ENCODE measurements at places on chromosomes 4 and X. TPM values are rescaled to one million over a fixed set of nuclear protein-coding genes. Genes with fewer than 3 reads are reported as not detected.

Gene P2RY8
- total RNA-seq: 28.3 TPM

Gene GRIA3
- total RNA-seq: not detected

Gene FHIP1A
- total RNA-seq: 0.86 TPM

Gene SPANXC
- total RNA-seq: not detected

Gene TMEM31
- total RNA-seq: 0.52 TPM

Gene RUFY3
- total RNA-seq: 13.6 TPM

Gene HSFX1
- 0.61 TPM for total RNA-seq

DNA sequence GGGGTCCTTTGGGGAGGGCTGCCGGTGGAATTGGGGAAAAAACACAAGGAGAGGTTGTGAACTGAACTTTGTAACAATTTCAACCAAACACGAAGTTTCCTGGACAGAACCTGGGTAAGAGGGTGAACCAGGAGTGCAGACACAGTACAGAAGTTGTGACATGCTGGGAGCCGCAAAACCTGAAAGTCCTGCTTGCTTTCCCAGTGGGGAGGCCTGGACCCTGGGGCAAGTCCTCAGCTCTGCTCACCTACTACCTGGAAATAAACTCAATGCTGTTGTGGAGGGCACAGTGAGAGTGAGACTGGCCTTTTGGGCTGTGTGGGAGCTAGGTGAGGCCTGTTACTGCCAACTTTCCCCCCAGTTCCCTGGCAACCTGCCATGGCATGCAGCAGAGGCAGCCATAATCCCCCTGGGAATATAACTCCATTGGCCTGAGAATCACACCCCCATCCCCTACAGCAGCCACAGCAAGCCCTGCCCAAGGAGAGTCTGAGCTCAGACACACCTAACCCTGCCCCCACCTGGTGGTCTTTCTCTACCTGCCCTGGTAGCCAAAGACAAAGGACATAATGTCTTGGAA lies 162.8 kb downstream of the THOC2 start:
- H3K4me1 ChIP-seq: no peaks in the 10 kb centered on the region
- H3K27me3 ChIP-seq: peaks cover 3% of the 10 kb centered on the region
- H3K27ac ChIP-seq: no peak overlapping the region
- no peak for DNase-seq

DNA sequence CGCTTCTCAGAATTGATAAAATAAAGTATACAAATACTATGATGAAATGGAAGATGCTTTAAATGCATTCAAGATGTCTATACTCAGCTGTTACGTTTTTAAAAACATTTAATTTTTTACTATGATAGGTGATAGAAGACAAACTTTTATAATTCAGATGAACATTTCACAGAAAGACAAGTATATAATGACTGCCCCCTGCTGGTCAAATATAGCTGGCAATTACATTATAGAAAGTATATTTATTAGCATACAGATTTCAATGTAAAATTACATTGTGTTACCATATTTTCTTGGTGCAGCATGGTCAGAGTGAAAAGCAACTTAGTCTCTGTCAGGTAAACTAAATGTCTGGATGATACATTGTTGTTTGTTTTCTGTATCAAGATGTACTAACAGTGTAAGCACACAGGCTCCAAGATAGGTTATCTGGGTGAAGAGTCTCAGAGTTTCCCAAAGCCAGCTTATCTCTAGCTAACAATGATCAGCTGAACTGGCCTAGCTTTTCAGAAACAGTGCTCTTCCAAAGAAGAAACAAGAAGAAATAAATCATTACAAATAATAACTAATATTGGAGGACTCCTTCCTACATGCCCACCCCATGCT lies 54.1 kb downstream of the SRPX start:
- H3K27ac ChIP-seq: no peak overlapping the region
- DNase-seq: peak; percentile 23
- no peaks in the 10 kb centered on the region for H3K36me3 ChIP-seq
- no peaks in the 10 kb centered on the region for H3K4me1 ChIP-seq

GRCh38 chr4:168317621-168318020 lies 931 bp downstream of the DDX60 start:
- H3K27me3 ChIP-seq: no peaks in the 10 kb centered on the region
- H3K4me3 ChIP-seq: peak overlapping the region; percentile 85
- H3K4me1 ChIP-seq: peaks cover 44% of the 10 kb centered on the region
- no peaks in the 10 kb centered on the region for H3K36me3 ChIP-seq
- DNase-seq: no peak
- peak overlapping the region; percentile 93 for H3K27ac ChIP-seq

DNA sequence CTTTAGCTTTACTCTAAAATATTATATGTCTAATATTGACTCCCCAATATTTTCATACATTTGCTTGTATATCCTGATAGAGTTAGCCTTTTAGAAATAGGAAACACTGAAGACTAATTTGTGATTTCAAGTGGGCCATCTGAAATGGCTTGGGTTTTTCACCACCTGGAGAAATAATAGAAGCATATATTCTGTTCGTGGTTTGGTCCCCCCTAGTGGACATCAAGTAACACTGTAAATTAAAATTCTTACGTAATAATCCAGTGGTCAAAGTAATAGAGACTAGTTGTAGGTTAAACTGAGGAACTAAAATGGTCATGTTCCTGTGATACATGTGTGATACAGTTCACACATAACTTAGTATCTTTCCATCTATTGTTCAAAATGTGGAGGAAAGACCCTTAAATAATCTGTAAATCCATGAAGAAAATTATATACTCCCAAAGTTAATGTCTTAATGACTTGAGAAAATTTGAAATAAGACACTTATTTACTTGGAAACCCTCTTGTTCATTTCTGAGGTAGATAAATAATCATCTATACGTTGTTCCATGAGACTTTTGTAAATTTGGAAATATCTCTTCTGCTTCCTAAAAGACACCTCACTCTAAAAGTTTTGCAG lies 79.8 kb upstream of the SMARCAD1 start:
- no peak overlapping the region for H3K27ac ChIP-seq
- H3K4me1 ChIP-seq: no peaks in the 10 kb centered on the region
- peaks cover 10% of the 10 kb centered on the region for H3K27me3 ChIP-seq
- no peaks in the 10 kb centered on the region for H3K36me3 ChIP-seq
- no peak for DNase-seq
- no peak overlapping the region for H3K4me3 ChIP-seq

DNA sequence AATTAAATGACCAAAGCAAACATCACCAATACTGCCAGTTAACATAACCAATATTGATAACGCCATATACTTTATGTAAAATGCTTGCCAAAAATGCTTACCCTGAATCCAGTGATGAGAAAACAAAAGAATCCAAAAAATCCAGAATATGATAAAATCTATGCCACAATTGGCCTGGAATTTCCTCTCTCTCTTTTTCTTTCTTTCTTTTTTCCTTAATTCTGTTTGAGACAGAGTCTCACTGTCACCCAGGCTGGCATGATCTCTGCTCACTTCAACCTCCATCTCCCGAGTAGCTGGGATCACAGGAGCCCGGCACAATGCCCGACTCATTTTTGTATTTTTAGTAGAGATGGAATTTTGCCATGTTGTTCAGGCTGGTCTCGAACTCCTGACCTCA lies 9.8 kb upstream of the SLC7A11 start:
- no peak for DNase-seq
- no peaks in the 10 kb centered on the region for H3K4me1 ChIP-seq
- no peak overlapping the region for H3K27ac ChIP-seq
- peaks cover 2% of the 10 kb centered on the region for H3K27me3 ChIP-seq
- no peak overlapping the region for H3K4me3 ChIP-seq
- no peaks in the 10 kb centered on the region for H3K36me3 ChIP-seq

- H3K27ac ChIP-seq: no peak overlapping the region
- no peaks in the 10 kb centered on the region for H3K36me3 ChIP-seq
- no peak overlapping the region for H3K4me3 ChIP-seq
- peak; percentile 12 for DNase-seq
- no peaks in the 10 kb centered on the region for H3K4me1 ChIP-seq
Observed at GRCh38 chrX:145825896-145826295, 8.3 kb downstream of the SLITRK2 start.

DNA sequence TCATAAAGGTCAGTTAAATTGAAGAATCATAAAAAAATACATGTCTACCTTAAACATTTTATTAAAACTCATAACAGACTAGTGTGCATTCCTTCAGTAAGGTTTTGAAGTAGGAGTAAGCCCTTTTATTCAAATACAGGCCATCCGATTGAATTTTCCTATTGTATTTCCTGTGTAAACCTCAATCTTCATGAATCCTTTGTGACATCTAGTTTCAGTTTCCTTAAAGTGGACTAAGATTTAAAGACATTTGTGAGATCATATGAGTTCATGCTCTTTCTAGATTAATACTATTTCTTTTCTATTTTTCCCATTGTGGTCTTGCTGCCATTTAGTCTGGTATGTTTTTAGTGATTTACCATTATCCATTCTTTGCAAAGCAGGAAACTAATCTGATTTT lies 644.7 kb upstream of the BOD1L1 start:
- H3K4me3 ChIP-seq: no peak overlapping the region
- no peaks in the 10 kb centered on the region for H3K4me1 ChIP-seq
- H3K27me3 ChIP-seq: no peaks in the 10 kb centered on the region
- H3K36me3 ChIP-seq: no peaks in the 10 kb centered on the region

DNA sequence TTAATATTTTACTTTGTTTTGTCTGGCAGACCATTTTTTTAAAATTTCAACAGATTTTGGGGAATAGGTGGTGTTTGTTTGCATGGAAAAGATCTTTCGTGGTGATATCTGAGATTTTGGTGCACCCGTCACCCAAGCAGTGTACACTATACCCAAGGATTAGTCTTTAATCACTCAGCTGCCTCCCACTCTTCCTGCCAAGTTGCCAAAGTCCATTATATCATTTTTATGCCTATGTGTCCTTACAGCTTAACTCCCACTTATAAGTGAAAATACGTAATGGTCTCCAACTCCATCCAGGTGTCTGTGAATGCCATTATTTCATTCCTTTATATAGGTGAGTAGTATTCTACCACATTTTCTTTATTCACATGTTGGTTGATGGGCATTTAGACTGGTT lies 281.7 kb upstream of the GK2 start:
- no peak overlapping the region for H3K27ac ChIP-seq
- H3K4me3 ChIP-seq: no peak overlapping the region
- no peaks in the 10 kb centered on the region for H3K36me3 ChIP-seq

DNA sequence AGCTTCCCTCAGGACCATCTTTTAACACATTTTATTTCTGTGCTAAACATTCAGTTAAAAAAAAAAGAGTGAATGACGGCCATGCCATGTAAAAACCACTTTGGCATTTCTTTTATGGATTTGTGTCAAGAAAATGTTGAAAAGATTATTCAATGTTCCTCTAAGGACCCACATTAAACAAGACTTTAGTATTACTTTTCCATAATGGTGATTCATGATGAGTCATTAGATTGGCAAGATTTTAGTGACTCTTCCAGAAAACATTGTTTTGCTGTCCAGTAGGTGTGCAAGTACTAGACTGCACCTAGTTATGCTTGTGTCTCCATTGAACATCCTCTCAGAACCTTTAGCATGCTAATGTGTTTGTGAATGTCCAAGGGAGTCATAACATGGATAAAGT lies 748.6 kb downstream of the STPG2 start:
- H3K36me3 ChIP-seq: no peaks in the 10 kb centered on the region
- DNase-seq: no peak
- H3K27ac ChIP-seq: no peak overlapping the region

DNA sequence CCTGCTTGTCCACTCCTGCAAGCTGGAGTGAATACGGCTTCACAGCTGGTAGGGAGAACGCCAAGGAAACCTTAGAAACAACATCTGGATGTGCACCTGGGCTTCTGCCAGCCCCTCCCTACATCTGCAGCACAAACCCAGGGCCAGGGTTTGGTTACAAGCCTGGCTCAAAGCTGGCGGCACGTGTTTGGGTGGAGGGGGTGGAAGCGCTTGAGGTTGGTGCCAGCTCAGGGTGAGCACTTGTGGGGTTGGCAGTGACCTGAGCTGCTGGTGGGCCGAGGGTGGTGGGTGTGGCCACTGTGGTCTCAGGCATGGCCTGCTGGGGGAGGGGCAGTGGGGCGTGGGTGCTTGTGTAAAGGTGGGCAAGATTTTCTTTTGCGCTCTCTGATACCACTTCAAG lies 15.6 kb downstream of the ELF4 start:
- peaks cover 64% of the 10 kb centered on the region for H3K4me1 ChIP-seq
- no peaks in the 10 kb centered on the region for H3K27me3 ChIP-seq
- peak overlapping the region; percentile 55 for H3K27ac ChIP-seq
- H3K4me3 ChIP-seq: no peak overlapping the region

GRCh38 chrX:22063284-22063683 lies 31.2 kb downstream of the PHEX start:
- peaks cover 82% of the 10 kb centered on the region for H3K4me1 ChIP-seq
- peak overlapping the region; percentile 94 for H3K27ac ChIP-seq
- peaks cover 38% of the 10 kb centered on the region for H3K36me3 ChIP-seq
- peak overlapping the region; percentile 45 for H3K4me3 ChIP-seq

DNA sequence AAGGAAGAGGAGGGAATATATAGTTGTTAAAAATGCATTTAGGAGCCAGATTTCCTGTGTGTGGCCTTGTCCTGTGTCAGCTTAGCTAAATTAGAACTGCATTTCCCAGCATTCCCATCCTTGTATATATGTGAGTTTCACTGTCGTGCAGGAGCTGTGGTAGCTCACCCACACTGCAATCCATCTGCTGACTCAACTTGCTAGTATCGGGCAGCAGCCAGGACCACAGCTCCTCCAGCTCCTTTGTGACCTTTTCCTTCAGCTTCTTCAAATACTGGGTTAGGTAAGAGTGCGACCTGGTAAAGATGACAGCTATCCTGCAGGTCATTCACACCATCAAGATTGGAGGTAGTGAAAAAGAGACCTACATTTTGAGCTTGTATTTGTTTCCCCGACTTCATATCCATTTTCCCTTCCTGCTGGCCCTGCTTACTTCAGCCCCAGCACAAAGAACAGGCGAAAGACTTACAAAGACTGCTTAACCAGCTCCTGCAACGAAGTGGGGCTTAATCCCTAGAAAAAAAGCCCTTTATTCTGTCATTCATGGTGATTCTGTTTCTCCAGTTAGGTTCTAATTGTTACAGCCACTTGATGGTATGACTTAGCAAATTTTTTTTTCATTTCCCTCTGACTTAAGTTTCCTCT lies 11.4 kb downstream of the ASIC5 start:
- peaks cover 9% of the 10 kb centered on the region for H3K27me3 ChIP-seq
- DNase-seq: no peak
- H3K27ac ChIP-seq: no peak overlapping the region
- H3K4me1 ChIP-seq: no peaks in the 10 kb centered on the region
- H3K36me3 ChIP-seq: no peaks in the 10 kb centered on the region
- no peak overlapping the region for H3K4me3 ChIP-seq

GRCh38 chr4:88196523-88197185 lies 38.2 kb upstream of the ABCG2 start:
- H3K4me1 ChIP-seq: no peaks in the 10 kb centered on the region
- no peak overlapping the region for H3K27ac ChIP-seq

GRCh38 chr4:112002248-112002661 lies 143.0 kb upstream of the FAM241A start:
- no peaks in the 10 kb centered on the region for H3K4me1 ChIP-seq
- no peak overlapping the region for H3K4me3 ChIP-seq

GRCh38 chr4:144579411-144580030 lies 66.4 kb upstream of the HHIP start:
- H3K27me3 ChIP-seq: peaks cover 2% of the 10 kb centered on the region
- no peak for DNase-seq
- no peak overlapping the region for H3K27ac ChIP-seq
- H3K4me3 ChIP-seq: no peak overlapping the region

All from activated CD8-positive, alpha-beta T cell treated with anti-CD3 and anti-CD28 coated beads for 36 hours (primary cell).